ENCODE measurements at places on chromosomes 12 and 14. TPM values are rescaled to one million over a fixed set of nuclear protein-coding genes. Genes with fewer than 3 reads are reported as not detected.
A peak's percentile ranks its signal among the peaks of the same experiment; 100 is the strongest.

Gene ERBB3
- 0.80 TPM for total RNA-seq

Gene TFCP2
- 20.5 TPM for total RNA-seq

Gene NRL
- 2.2 TPM for total RNA-seq

- DNase-seq, result no peak
Measured at GRCh38 chr12:27207615-27208413, 36.3 kb upstream of the STK38L start.

Gene ADCY4
- total RNA-seq, result 5.4 TPM

DNA sequence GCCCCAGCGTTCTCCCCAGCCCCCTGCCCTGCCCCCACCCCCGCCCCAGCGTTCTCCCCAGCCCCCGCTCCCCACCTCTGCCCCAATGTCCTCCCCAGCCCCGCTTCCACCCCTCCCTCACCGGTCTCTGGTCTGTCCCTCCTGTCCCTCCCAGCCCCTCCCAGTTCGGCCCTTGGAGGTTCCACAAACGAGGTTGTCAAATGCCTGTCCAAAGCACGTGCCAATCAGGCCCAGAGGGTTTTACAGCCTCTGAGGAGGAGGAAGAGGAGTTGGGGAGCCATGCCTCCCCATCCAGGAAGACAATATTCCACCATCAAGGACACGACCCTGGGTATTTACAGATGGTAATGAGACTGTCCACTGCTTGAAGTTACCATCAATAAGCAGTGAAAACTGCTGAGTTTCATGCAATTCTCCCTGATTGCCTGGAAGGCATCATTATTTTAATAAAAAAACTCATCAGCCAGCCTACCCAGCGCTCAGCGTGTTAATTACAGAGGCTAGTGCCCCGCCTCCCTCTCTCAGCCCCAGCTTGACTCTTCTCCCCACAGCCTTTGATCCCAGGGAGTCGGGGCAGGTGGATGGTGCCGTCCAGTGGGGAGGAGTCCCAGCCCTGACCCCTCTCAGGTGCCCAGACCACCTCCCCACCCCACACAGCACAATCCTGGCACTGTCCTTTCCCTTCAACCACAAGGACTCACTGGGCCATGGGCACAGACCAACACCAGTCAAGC, 30.6 kb upstream of the C14orf180 start:
- DNase-seq, result no peak

DNA sequence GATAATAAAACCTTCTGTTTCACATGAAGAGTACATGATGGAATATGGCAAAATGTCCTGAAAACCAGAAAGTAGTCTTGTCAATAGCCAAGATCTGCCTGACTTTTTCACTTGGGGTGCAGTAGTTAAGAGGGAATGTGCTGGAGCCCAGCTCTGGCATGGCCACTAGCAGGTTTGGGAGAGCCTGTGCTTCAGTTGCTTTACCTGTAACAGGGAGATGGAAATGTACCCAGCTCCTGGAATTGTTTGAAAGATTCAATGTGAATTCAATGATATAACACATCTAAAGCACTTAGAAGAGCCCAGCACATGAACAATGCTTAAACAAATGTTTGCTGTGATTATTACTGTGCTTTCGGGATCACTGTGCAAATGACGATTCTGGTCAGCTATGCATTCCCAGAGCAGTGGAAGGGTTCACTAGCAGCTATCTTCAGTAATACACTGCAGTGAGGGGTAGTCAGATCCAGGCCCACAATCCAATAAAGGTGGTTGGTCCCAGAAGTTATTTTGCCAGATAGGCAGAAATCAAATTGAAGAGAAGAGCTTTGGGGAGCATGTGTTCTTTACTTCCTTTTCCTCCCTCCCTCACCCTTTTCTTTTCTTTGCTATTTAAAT, 224.9 kb downstream of the APAF1 start:
- DNase-seq, result no peak

GRCh38 chr12:115294453-115295133, 610.6 kb upstream of the TBX3 start:
- no peak for DNase-seq

GRCh38 chr14:49946320-49947141, 53.6 kb downstream of the ARF6 start:
- no peak for DNase-seq

GRCh38 chr12:56020423-56021184, at the start of gene IKZF4:
IKZF4 (plus strand) TSS chr12:56021043; CDS start chr12:56021494, 451 bp downstream.
- no peak for DNase-seq

DNA sequence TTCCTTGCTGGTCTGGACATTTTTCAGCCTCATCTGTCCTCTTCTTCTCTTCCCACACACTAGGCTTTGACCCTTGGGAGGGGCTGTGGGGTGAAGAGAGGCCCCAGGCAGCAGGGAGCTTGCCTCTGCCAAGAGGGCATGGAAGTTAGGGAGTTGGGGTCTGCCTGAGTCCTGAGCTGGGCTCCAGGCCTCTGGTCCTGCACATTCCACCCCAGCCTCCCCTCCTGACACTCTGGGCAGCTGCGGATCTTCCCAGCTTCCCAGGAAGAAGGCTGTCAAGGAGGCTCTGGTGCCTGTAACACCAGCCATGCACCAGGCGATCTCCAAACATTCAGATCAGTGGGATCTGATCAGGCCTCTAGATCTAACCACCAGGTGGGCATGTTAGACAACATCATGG, 169.1 kb upstream of the PRMT8 start:
- no peak for DNase-seq

DNA sequence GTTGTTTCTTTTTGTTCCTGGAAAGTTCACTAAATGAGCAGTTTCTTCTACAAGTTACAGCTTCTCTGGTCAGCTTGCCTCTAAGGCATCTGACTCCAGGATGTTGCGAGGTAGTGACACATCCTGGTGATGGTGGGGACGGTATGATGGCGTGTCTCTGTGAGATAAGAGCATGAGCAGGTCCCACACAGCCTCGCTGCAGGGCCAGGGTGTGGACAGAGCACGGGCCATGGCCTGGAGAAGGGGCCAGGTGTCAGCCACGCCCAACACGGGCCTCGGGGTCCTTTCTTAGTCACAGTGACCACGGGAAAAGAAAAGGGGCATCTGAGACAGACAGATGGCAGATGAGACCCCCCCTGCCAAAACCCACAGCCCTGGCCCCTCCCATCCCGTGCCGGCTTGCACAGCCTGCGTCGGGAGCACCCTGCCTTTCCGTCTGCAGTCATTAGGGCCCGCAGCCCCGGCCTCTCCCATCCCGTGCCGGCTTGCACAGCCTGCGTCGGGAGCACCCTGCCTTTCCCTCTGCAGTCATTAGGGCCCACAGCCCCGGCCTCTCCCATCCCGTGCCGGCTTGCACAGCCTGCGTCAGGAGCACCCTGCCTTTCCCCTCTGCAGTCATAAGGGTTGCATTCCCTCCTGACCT, 79.3 kb upstream of the DYNC1H1 start:
- no peak for DNase-seq

GRCh38 chr12:99505805-99506204, 141.7 kb upstream of the GARIN6 start:
- no peak for DNase-seq

DNA sequence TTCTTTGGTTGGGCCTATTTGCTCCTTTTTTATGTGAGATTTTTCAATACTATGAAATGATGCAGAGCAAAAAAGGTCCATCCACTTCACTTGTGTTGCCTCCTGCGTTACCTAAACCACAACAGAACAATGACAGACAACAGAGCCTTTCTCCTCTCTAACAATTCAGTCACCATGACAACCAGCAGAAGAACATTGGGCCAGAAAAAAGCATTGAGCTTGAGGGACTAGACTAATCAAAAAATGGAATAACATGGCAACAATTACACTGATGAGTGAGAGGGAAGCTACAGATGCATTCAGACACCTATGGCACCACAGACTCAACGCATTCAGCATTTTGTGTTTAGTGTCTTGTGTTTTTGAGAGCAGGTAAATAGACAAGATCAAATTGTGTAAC, 44.6 kb upstream of the PTCSC3 start:
- DNase-seq, result no peak

DNA sequence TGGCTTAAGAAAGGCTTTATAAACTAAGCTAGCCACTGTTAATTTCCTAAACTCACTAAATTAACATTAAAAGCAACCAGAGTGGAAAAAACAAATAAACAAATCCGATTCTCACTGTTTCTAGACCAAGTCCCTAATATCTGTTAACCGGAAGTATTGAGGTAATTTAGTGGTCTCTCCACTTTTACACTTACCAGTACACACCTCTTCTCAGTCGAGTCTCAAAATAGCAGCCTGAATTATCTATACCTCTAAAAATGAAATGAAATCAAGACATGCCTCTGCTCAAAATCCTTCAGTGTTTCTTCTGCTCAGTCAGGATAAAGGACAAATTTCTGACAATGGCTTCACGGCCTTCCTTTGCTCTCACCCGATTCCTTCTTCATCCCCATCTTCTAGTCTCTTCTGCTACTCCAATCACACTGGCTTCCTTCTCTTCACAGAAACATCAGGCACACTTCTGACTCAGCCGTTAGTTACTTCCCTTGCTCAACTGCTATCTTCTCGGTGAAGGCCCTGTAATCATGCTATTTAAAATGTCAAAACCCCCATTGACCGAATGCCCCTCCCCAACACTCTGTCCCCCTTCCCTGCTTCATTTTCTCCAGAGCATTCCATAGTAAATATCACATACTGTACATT, 161.3 kb downstream of the KITLG start:
- DNase-seq, result no peak

DNA sequence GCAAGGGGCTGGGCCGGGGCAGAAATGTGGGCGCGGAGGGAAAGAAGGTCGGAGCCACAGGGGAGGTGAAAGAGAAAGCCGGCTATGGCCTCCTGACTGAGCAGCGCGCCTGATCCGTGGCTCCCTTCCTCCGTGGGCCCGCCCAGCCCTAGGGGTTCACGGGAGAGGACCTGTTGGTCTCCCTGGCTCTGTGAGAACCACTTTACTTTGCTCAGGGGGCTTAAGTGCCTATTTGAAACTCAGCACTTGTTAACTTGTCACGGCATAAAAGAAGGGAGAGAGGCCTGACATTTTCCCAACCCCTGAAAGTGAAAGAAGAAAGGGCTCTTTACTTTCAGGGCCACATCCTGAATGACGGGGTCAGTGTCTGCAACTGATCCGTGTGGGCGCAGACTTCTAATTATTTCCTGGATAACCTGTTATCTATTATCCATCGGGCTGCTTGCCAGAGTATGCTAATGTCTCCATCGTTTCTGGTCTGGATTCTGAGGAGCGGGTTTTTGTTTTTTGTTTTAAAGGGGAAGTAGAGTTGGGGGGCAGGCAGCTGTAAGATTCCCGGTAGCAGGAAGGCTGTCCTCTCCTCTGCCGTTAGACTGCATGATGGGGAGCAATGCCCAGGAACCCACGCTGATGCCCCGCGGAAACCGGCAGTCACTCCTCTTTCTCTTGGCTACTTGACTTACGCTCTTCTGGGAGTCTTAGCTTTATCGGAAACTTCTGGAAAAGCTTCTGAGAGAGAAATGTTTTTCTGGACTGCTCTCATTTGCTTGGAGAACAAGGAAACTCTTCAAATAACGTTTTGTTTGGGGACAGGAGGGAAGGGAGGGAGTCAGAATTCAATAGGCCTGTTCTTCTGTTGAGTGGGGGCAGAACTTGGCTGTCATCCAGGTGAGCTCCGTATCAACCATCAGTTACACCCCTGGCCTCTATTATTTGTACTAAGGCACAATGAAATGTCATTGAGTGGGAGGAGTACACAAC, 127.7 kb upstream of the MAX start:
- peak; percentile 20 for DNase-seq

GRCh38 chr14:50366115-50366514, 30.6 kb downstream of the CDKL1 start:
- no peak for DNase-seq

Gene CCDC60
- total RNA-seq, result not detected

DNA sequence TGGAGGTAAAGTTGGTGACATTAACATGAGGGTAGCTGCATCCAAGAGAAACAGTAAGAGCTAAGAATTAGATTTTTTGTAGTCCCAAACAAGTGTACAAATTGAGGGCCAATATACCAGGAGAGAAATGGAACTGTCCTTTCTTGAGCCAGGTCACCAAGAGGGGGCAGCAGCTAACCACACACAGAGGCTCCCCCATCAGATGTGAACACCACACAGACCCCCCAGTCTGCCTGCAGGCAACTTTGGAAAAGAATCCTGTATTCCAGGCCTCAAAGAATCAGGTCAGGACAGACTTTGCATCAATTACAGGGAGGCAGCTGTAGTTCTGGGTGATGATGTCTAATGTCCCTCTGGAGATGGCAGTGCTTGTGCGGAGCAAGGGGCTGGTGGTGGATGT, 77.9 kb downstream of the SPTB start:
- DNase-seq, result no peak

Gene PLA2G1B
- not detected for total RNA-seq

DNA sequence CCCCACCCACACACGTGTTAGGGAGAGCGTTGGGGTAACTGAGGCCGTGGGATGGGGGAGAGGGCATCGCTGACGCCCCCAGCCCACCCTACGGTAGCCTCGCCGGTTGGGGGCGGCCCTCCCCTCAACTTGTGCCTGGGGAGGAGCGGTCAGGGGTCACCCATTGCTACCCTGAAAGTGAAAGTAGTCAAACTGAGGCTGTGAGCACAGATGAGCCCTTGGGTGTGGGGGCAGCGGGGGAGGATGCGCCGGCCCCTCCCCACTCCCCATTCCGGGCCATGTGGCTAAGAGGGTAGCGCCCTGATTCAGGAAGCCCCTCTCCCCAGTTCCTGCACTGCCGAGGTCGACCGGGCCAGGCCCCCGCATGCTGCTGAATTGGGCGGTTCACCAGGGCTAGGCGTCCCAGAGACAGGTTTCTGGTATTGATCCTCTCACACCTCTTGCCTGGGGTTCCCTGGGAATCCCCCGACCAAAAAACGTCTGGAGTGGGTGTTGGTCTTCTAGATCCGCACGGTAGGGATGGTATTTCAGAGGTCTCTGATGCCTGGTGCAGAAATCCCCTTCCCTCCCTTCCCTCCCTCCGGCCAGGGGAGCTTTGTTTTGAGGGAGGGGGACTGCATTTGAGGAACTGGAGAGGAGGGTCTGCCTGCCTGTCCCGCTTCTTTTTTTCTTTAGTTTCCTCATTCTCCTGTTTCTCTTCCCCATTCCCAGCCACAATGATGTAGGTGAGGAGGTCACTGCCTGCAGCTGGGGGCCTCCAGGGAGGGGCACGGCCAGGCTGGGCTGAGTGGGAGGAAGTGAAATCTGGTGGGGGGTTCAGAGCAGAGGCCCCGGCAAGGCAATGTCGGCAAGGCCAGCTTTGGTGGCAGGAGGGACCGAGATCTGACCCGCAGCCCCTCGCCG, 1.0 kb downstream of the SH2B3 start:
- no peak for DNase-seq

- no peak for DNase-seq
Measured at GRCh38 chr12:51953864-51954263, 2.4 kb downstream of the ACVR1B start.

DNA sequence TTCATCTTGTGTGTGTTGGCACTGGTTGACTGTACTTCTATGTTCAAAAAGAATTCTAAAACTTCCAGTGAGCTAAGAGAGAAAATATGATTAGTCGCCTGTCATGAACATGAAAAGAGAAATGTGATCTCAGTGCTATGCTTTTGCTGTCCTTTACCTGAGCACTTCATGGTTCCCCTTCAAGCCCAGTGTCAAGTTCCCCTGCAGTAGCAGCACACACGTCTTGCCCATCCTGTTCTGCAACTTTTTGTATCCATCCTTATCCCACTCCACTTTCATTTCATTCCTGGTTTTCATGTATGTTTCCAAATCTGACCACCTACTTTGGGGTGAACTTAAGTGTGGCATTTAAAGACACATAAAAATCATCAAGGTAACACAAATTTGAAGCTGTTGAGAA, 848.0 kb upstream of the USP15 start:
- DNase-seq, result no peak

GRCh38 chr14:105818712-105819005, 292.3 kb downstream of the TMEM121 start:
- DNase-seq, result no peak

GRCh38 chr12:1094714-1095113, 103.7 kb downstream of the ERC1 start:
- no peak for DNase-seq

Measured in T-helper 17 cell (primary cell).